ENCODE measurements at places on chromosomes 1 and 21.

DNA sequence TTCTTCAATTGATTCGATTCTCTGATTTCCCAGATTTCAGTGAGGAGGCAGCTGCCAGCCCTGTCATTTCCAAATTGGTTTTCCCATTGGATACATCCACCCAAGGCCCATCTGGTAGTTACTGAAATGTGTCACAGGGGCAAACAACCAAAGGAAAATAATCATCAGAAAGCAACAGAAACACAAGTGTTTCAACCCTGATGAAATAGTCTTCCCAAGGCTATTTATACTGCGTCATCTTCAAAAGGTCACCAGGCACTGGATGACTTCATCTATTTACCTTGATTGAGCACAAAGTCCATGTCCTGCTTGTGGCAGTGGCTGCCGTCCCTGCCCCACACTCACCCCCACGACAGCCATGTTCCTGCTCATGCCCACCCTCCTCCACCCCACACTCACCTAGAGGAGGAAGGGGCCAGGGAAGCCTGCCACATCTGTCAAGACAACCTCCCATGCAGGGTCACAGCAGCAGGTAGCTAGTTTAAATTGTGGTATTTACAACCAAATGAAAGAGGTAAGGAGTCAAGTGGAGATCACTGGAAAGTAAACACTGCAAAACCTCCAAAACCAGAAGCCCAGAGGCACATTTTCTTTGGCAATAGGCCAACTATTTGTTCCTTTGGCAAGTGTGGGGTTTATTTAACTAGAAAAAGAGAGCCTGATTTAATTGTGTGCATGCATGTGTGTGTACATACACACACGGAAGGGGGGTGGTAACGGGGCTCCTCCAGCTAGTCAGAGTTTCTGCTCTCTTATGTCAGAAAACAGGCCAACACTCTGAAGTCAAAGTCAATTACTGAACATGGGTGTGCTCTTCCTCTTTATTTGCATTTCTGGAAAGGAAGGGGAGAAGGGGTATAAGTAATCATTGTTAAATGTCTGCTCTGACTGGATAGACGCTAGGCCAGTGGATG lies 49.5 kb upstream of the RAB4A start:
- peak; percentile 37 for DNase-seq

- no peak for DNase-seq
These were observed 14.6 kb upstream of the UBL4B start for GRCh38 chr1:110097507-110098221.

DNA sequence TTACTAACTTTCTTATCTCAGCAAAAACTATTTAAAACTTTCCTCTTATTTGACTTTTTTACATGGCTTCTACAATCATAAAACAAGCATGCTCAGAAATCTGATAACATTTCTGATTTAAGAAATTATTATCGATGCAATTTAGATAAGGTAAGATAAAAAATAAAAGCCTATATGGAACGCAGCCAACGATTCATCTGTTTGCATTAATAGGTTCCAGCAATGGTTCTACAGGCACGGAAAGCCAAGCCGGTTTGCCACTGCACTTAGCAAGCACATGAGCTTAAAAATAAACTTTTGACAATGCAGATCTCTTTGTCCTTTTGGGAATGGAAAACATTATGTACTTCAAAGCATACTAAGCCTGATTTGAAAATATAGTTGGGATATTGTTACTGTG lies 77.5 kb upstream of the KCNK2 start:
- peak; percentile 62 for DNase-seq

DNA sequence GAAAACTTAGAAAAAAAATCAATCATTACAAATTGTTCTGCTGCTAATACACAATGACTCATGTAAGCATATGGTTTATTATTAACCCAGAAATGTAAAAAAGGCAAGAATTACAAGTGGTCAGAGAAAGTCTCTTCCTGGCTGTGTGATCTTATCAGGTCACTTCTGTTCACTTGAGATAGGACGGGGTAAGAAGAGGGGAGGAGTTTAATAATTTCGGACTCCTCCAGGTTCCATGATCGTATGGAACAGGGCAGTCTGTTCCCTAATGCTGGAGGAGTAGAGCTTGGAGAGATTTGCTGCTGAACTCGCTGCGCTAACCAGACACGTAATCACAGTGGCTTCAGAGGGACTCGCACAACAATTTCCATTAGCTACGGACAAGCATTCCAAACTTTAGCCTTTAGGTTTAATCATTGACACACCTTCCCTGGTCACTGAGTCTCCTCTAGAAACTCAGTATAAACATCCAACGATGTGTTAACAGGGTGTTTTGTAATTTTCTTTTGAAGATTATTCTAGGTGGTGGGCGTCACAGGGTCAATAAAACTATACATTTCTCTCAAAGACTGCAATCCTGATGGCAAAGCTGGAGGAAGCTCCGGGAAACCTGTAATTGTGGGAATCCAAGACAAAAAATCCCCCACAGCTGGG lies 1.3 kb downstream of the CRYZ start:
- DNase-seq, result peak; percentile 28

DNA sequence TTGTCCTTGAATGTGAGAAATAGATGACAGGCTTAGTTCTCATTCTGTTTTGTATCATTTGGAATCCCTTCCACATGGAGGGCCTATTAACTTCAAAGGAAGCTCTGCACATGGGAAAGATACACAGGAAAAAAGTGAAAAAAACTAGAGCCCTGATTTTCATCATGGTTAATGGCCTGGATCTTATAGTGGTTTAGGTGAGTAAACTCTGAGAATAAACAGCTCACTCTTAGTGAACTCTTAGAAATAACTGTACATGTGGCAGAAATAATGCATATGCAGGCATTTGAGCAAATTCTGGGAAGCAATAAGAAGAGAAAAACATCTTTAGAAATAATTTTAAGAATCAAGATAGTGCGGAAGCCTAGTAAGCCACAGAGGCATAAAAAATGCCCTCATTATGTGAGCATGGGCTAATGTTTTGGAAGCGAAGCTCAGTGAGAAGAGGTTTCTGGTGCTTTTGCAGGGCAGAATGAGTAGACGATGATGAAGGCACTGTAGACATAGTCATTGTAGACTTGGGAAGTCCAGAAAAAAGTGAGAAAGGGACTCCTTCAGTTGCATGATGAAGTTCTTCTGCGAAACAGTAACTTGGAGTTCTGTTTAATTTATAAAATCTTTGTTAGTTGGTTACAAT lies 279.9 kb downstream of the DNM3 start:
- no peak for DNase-seq

DNA sequence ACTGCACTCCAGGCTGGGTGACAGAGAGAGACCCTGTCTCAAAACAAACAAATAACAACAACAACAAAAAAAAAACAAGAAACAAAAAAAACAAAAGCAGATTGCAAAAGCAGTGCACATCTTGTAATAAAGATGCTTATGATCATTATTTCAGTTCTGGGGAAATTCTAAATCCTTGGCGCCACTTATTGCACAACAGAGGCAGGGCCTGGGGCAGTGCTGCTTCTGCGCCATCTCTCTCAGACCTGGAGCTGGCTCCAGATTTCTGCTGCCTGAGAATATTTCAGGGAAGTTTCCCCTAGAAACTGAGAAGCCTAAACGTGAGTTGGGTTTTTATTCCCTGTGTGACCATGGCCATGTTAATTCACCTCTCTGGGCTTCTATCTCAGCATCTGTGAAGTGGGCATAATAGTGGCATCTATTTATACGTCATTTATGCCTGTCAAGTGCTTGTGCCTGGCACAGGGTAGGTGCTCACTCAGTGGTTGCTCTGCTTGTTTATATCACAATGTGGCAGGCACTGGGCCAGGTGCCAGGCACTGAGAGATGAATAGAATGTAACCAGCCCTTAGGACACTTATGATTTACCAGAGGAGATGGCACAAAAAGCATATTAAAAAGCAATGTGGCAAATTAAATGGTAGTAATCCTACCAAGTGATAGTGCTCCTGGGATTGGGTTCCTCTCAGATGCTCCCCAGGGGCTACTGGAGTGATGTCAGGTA lies 67.9 kb downstream of the MDM4 start:
- no peak for DNase-seq

Measured in fibroblast of mammary gland (primary cell).